ENCODE measurements at places on chromosomes 3 and 15.

DNA sequence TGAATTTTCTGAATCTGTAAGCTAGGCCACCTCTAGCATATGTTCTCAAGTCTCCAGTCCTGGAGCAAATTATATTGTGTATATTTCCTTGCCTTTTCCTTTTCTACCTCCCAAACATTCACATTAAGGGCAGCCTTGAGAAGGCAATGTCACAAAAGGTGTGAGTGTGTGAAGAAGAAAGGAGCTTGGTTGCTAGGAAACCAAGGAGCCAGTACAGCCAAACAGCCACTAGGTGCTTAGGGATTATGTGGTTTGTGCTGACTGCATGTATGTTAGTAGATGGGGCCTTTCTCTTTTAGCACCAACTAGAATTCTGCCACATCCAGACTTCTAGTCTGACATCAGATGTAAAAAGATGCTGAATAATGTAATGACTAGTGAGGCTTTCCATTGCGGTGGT is 118.8 kb upstream of the DAZL start:
- DNase-seq, result peak; percentile 23

- no peak for DNase-seq
Measured at GRCh38 chr15:81156324-81156723, 22.3 kb downstream of the CFAP161 start.

- no peak for DNase-seq
Measured at GRCh38 chr15:72564091-72564490, 90.0 kb downstream of the ARIH1 start.

DNA sequence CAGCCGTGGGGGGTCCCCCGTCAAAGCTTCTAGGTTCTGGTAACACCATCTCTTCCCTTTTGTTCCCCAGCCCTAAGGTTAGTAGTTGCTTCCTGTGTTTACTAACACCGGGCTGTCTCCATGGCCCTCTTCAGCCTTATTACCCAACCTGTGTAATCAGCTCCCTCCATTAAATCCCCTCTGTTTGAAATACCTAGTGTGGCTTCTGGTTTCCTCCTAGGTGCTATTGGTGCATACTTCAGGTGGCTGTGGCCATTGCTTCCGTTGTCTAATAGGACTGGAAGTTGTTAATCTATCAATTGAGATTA is 35.3 kb downstream of the MOBP start:
- no peak for DNase-seq

DNA sequence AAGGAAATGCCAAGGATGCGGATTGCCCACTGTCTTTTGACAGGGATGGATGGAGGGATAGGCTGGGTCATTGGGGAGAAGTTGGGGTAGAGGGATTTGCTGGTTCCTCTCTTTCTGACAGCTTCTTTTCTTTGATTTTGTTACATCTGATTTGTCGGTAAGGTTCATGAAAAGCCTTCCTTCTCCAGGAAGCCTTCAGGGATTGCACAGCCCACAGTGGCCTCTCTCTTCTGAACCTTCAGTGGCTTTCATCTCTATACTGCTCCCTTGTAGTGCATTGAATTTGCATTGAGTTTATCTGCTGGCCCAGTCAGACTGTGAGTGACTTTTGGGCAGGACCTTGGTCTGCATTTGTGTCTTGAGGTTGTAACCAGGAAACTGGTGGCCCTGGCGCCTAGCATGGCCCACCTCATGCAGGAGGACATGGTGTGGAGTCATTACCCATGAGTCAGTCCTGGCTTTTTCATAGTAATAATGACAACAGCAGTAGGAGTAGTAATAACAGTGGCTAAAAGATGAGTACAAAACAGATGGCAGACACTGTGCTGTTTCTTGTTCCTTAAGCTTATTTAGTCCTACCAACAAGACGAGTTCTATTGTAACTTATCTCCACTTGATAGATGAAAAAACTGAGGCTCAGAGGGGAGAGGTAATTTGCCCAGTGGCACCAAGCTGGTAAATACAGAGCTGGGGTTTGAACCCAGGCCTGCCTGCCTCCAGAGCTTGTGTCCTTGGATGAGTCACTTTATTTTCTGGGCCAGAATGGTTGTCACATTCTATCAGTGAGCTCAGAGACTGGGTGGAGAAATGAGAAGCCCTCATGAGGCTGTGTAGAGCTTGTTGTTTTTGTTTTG is 28.4 kb downstream of the SMAD6 start:
- no peak for DNase-seq

DNA sequence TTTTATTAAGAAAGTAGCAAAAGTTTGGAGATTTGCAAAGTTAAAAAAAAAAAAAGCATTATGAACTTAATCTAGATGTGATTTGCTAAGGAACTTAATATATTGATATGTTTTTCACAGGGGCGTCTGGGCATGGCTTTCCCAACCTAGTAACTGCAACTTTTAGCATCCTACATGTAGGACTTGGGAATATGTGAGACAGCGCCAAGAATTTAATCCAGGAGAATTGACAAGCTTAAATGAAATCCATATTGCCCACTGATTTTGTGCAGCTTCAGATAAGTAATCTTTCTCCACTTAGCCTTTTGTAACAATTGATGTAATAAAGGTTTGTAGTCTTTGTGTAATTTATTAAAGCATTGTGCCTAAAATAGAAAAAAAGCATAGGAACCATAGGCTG is 982 bp upstream of the GABPB1 start:
- DNase-seq, result no peak

GRCh38 chr3:187040516-187041361 is 98.6 kb downstream of the RPL39L start:
- no peak for DNase-seq

- DNase-seq, result no peak
Measured at GRCh38 chr3:29090912-29091597, 189.8 kb upstream of the RBMS3 start.

DNA sequence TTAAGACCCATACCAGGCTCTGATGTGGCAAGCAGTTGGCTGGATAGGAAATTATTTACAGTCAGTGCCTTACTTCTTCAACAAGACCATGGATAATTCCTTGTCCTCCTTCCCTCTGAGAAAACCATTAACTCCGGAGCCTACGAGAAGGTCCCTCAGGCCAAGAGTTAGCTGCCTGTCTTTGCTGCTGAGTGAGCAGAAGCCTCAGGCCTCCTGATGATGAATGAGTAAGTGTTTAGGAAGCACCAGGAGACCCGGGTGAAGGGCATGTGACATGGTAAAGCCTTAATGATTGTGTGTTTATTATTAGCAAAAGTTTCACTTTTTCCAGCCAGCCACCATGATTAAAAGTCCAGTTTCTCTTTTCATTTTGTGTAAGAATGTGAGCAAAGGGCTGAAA is 174.9 kb upstream of the TOPAZ1 start:
- no peak for DNase-seq

DNA sequence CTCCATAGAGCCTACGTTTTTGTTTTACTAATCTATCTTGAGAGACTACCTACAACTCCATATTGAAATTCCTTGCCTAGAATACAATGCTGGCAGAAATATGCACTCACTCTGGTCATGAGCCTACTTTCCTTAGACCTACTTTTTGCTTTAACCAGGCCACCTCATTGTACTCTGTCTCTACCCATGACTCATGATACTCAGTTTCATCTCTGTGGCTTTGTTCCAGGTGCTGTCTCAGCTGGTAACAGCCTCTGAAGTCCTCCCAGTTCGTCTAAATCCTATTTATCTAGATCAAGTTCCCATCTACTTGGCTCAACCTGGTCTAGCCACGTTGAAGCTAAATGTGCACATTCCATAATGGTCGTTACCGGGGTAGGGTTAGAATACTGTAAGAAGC is 536.4 kb downstream of the RSL24D1 start:
- DNase-seq, result no peak

GRCh38 chr15:93451265-93451664 is 362.3 kb upstream of the RGMA start:
- DNase-seq, result no peak

DNA sequence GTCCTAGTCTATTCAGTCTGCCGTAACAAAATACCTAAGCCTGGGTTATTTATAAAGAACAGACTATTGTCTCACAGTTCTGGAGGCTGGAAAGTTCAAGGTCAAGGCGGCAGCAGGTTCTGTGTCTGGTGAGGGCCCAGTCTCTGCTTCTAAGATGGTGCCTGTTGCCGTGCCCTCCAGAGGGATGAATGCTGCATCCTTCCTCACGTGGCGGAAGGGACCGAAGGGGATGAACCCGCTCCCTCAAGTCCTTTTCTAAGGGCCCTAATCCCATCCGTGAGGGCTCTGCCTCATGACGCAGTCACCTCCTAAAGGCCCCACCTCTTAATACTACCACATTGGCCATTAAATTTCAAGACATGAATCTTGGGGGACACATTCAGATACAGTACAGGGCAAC is 133.7 kb downstream of the CHSY1 start:
- no peak for DNase-seq

- DNase-seq, result no peak
Measured at GRCh38 chr3:119717520-119717919, 14.7 kb downstream of the CFAP91 start.

- DNase-seq, result no peak
Measured at GRCh38 chr15:66505430-66505811, 295 bp downstream of the ZWILCH start.

- no peak for DNase-seq
Measured at GRCh38 chr3:123042413-123042812, 14.8 kb upstream of the SEMA5B start.

DNA sequence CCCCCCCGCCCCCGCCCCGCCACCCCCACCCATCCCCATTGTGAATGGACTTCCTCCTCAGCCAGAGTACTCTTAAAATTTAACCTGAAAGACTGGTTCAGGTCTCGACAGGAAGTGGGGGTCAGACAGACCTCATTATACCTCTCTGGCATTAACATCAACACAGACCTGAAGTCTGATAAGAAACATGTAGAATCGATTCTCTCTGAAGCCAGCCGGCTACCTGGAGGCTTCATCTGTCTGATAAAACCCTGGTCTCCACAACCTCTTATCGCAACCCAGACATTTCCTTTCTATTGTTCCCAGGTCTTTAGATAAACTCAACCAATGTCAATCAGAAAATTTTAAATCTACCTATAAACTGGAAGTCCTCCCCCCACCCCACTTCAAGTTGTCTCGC is 42.6 kb downstream of the SLCO2A1 start:
- no peak for DNase-seq

DNA sequence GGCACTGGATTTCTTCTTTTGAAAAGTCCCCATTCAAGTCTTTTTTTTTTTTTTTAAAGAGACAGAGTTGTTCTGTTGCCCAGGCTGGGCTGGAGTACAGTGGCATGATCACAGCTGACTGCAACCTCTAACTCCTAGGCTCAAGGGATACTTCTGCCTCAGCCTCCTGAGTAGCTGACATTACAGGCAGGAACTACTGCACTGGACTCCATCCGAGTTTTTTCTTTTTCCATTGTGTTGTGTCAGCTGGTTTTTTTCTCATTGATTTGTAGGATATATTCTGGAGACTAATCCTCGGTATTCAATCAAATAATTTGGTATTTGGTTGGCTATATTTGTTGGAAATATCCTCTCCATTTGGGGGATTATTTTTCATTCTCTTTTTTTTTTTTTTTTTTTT is 11.8 kb downstream of the POLR2M start:
- DNase-seq, result no peak

DNA sequence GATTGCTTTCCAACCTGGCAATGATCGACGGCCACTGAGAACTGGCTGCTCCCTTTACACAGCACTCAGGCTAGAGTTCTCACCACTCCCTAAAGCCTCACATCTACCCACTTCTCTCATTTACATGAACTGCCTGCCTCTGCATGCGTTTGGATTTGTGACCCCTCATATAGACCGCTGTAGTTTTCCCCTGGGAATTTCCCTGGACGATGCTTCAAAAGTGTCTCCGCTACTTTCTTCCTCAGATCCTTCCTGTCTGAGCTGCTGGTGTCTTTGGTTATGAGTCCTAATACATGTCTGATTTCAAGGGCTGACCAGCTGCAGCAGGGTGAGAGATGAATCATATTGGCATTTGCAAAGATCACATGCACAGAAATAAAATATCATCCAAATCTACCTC is 116.7 kb upstream of the ETV5 start:
- no peak for DNase-seq

- DNase-seq, result no peak
Measured at GRCh38 chr3:121739902-121740301, 9.6 kb downstream of the GOLGB1 start.

- DNase-seq, result no peak
Measured at GRCh38 chr3:66454464-66454859, 46.4 kb downstream of the LRIG1 start.

DNA sequence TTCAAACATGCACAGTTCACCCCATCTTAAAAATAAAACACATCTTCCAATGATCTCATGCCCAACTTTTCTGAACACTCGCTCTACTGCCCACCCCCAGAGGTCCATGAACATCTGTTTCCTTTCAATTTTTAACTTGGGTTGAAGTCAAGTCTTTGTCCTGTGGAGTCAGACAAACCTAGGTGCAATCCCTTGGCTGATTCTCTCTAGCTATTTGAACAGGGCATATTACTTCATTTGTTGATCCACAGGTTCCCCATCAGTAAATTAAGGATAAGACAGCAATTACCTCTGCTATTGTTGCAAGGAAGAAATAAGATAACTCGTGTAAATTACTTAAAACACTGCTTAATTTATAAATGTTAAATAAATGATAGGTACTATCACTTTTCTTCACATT is 180.1 kb downstream of the CNTN3 start:
- no peak for DNase-seq

GRCh38 chr15:91222052-91222451 is 122.0 kb downstream of the SV2B start:
- DNase-seq, result no peak

DNA sequence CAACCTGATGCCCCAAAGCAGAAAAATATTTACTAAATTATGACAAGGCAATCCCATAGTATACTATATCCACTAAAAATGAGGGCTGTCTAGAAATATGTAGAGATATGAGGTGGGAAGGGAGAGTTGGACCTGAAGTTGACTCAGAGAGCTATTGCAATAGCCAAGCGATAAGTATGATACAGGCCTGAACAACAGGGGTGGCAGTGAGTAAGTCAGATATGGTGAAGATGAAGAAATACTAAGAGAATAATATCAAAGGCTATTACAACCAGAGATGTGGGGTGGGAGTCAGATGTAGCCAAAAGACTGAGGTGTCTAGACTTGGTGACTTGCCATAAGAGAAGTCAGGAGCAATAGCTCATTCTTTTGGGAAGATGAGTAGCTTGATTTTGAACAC is 9.2 kb downstream of the HSPBAP1 start:
- DNase-seq, result no peak

DNA sequence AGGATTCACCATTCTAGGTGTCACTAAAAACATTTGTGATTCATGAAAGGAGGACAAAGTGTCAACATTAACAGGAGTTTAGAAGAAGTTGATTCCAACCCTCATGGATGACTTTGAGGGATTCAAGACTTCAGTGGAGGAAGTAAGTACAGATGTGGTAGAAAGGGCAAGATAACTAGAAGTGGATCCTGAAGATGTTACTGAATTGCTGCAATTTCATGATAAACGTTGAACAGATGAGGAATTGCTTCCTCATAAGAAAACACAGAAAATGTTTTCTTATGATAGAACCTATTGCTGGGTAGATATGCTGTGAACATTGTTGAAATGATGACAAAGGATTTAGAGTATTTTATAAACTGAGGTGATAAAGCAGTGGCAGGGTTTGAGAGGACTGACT is 23.5 kb upstream of the ATP2C1 start:
- no peak for DNase-seq

- no peak for DNase-seq
Measured at GRCh38 chr3:12175137-12175593, 16.5 kb upstream of the TIMP4 start.
